GM18507 (cell line): ENCODE measurements at places on chromosomes 13 and 19.

DNA sequence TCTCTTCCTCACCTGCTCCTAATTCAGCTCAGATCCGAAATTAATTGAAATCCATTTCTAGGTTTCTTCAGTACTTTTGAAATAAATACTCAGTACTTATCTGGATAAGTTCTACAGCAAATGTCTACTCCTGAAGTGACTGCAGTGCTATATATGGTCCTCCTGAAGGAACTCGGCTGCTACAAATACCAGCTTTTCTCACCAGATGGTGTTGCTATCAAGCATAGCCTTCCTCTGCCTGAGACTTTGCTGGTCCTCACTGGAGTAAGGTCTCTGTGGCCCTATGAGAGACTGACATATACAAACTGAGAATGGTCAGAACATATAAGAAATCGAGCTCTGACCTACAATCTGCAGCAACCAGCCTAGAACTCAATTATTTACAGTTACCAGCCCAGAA lies 161.6 kb downstream of the NDFIP2 start:
- DNase-seq = no peak

DNA sequence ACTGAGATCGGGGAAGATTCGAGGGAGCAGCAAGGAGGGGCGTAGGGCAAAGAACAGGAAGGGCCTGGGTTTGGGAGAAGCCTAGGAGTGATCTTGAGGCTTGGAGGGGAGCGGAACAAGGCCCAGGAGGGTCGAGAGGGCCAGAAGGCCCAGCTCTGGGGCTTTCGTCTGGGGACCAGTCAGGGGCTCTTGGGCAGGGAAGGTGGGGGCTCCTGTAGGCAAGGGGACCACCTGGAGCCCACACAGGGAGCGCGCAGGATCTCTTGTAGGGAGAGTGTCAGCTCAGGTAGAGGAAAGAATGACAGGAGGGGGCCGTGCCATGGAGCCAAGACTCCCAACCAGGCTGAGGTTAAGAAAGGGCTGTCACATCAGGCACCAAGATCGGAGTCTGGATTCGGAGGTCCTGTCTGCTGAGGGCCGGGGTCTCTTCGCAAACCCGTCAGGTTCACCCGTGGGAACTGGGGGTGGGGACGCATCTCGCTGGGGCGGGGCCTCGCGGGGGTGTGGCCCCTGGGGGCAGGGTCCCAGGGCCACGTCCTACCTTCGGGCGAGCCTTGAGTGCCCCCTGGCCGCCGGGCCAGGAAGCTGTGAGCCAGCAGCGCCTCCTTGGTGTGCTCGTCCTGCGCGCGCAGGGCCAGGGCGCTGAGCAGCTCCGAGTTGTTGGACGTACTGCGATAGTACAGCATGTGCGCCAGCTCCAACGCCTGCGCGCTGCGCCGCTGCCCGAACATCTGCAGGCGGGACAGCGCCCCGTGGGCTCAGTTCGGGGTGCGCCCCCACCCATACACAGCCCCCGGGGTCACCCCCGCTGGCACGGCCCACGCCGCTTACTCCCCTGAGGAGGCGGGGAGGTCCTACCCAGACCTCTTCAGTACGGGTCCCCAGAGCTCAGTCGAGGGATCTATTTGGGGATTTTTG lies 8.4 kb downstream of the EMP3 start:
- peak; percentile 88 for DNase-seq

- DNase-seq = no peak
Measured at GRCh38 chr13:27172495-27172842, 858 bp upstream of the USP12 start.

GRCh38 chr19:16296713-16297112 lies 27.9 kb upstream of the KLF2 start:
- DNase-seq = no peak

DNA sequence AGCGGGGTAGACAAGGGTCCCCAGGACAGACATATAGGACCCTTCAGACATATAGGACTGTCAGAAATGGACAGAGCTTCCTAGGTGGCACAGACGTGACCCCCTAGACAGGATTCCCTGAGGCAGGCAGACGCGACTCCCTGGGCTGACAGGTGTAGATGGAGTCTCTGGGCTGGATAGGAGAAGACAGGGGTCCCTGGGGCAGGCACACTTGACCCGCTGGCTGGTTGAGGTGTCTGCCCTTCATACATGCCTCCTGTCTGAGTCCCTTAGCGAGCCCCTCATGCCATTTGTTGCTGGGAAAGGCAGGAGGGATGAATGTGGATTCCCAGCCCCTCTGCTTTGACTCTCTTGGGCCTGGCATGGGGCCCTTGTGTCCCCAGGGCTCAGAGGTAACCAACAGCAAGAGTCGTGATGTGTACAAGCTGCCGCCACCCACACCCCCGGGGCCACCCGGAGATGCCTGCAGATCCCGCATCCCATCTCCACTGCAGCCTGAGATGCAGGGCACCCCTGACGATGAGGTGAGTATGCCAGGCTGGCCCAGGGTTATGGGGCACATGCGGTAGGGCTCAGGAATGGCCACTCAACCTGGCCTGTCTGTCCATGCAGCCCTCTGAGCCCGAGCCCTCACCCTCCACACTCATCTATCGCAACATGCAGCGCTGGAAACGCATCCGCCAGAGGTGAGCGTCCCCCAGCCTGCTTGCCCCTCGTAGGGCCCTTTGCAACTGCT lies 3.0 kb downstream of the HSPB6 start:
- no peak for DNase-seq
